ENCODE measurements at places on chromosomes 13 and 19.

DNA sequence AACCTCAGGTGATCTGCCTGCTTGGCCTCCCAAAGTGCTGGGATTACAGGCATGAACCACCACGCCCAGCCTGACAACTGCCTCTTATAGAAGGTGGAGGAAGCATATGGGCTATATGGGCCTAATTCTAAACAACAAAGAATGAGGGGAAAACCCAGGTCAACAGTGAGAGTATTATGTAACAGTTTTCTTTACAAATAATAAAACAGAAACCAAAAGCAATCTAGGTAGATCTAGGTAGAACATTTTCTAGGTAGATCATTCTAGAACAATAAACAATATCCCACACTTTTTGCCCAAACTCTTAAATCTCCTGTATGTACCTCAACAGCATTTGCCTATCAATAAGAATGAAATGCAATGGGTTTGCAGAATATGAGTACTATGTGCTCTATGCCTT lies 267.4 kb downstream of the ABCC4 start:
- DNase-seq, result no peak

DNA sequence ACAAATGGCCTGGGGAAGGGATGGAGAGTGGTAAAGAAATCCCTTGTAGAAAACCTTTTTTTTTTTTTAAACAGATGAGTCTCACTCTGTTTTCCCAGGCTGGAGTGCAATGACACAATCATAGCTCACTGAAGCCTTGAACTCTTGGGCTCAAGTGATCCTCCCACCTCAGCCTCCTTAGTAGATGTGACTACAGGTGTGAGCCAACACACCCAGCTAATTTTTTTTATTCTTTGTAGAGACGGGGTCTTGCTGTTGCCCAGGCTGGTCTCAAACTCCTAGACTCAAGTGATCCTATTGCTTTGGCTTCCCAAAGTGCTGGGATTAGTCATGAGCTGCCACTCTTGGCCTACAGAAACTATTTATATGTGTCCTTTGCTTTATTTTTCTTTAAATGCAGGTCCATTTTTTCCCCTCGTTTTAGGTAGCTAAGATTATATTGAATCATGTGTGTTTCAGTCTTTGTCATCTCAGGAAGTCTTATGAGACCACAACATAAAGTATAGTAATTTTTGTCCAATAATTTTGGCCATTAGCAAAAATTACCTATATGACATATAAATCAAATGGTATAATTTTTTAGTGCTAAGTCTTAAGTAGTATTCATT lies 10.5 kb downstream of the LPAR6 start:
- DNase-seq, result no peak

- DNase-seq, result no peak
Observed at GRCh38 chr19:46984077-46985010, 35.3 kb upstream of the NPAS1 start.

DNA sequence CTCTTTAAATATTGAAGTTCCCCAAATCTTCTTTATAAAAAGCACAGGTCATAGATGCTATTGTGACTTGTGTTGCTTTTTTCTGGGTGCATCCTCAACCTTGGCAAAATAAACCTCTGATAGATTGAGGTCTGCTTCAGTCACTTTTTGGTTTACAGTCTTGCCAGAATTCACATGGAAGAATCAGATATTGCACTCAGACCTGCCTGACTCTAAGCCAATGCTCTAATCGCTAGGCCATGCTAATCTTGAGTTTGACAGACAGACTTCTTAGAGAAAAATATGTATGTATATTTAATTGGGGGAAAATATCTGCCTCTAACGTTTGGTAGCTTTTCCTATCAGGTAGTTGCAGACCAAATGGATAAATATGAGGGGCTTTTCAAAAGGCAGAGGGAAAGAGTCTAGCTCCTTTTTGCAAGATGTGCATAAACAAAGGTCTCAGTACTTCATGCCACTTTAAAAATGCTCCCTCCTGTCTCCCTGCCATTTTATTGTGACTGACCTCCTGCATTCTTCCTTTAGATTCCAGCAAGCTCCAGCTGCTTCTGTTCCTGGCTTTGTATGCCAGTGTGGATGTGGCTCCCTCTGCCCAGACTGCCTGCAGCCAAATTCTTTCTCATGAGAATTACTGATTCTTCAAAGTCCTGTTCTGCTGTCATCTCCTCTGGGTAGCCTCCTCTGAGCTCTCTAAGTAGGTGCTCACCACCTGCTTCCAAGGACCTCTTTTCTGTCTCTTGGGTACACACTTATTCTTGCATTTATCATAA lies 42.4 kb upstream of the RFC3 start:
- no peak for DNase-seq

All from Kasumi-1 (cell line).